Activated CD4-positive, alpha-beta T cell treated with anti-CD3 and anti-CD28 coated beads, Interleukin-2, amount 50 U/mL, for 1 hour (primary cell): ENCODE measurements at places on chromosomes 7 and 10.

- no peak for DNase-seq
Measured at GRCh38 chr7:33806298-33807154, 98.8 kb upstream of the BMPER start.

DNA sequence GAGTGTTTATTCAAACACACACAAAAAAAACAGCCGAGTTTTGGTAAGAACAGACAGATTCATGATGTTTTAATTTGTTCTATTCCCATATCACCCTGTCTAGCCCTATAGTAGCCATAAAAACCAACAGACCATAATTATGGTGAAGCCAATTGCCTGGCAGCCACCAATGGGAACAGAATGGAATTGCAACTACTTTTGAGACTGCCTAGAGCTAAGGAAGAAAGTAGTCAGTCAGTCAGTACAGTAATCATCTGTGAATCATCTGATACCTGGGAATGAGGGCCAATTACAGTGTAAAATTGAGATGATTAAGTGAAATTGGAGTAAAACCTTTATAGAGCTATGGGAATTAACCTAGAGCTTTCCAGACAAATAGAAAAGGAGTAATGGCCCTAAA is 952.7 kb upstream of the KCND2 start:
- DNase-seq, result no peak

GRCh38 chr10:23581906-23582450 is 143.1 kb downstream of the OTUD1 start:
- no peak for DNase-seq

DNA sequence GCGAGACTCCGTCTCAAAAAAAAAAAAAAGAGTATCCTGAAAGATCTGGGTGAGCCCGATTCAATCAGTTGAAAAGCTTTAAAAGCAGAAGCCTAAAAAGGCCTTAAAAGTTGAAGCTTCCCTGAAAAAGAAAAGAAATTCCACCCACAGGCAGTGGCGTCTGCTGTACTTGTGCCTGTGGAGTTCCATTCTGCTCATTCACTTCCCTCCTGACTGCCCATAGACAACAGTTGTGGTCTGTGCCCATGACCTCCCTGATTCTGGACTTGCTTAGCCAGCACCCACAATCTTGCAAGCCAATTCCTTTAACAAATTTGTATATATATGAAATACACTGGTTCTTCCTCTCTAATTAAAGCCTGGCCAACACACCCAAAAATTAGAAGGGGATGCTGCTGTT is 141.7 kb downstream of the DLG5 start:
- DNase-seq, result no peak

GRCh38 chr7:81111781-81112540 is 193.1 kb upstream of the SEMA3C start:
- no peak for DNase-seq

DNA sequence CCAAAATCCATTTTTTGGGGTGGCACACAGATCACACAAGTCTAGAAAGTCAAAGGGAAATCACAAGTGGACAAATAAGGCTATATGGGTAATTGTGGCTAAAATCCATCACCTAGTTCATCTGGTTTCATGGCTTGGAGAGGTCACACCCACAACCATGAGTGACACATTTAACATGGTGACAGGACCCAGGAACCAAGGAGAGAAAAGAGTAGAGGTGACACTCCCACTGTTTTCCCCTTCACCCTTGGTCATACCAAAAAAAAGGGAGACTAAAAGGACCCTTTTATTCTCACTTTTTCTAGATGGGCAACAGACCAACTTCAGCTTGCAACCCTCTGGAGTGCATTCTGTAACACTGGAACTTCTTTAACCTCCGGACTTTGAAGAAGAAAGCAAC is 46.2 kb upstream of the ZNF107 start:
- no peak for DNase-seq

GRCh38 chr10:24983946-24984345 is 31.5 kb upstream of the PRTFDC1 start:
- no peak for DNase-seq

DNA sequence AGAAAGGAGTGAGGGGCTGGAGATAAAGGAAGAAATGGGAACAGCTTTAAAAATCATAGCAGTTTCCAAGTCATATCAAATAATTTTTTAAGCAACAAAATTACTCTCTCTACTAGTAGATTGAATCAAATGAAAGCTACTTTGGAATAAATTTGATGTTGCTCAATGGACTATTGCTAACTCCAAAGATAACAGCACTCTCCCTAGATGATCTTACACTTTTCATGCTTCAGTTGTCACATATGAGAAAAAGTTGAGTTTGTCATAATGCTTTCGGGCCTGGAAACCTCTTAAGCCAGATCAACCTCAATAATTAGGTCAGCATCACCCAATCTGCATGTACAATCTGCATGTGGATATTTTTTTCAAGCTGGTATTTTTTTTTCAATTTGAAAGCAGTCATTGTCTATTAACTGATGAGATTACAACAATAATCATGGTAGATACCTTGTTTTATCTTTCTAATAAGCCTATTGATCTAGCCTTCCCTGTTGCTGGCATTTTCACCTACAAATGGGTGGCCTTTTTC is 31.3 kb downstream of the LIPJ start:
- no peak for DNase-seq

DNA sequence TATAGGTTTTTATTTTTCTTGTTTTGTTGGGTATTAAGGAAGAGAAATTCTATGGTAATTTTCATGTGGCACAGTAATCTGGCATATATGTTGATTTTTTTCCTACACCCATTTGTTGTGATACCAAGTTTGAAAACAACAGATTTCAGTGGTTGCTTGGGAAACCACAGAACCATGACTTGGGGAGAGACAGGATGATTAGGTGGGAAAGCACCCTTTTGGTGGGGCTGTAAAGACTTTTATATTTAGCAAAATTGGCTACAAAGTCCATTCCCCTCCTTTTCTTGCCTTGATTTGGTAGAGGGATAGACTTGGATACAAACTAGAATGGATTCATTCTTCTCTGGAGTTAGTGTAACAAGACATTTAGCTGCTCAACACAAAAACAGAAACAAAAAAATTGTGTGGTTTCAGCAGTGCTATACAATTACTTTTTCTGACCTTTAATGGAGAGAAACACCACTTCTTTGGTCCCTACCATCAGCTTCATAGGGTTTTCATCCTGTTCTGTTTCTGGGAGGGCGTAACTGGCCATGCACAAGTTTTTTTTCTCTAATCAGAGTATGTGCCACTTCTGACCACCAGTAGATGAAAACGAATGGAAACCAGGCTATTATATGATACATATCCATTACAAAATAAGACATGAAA is 52.7 kb downstream of the FIGNL1 start:
- DNase-seq, result no peak

DNA sequence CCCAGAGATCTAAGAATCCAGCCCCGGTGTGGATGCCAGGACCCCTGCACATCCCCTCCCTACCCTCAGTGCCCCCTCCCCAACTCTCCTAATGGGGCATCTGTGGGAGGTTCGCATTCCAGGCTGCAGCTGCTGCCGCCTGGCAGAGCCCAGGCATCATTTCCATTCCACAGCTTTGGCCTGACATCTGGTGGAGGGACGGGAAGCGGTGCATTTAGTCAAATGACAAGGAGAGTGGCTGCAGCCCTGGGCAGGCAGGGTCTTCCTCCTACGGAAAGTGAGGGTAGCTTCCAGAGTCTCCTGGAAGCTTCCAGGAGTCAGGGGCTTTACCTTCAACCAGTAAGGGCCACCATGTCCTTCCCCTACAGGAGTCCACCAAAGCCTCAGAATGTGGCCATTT is 30.8 kb downstream of the PRLHR start:
- DNase-seq, result no peak
